ENCODE measurements at places on chromosomes 12 and 14.

DNA sequence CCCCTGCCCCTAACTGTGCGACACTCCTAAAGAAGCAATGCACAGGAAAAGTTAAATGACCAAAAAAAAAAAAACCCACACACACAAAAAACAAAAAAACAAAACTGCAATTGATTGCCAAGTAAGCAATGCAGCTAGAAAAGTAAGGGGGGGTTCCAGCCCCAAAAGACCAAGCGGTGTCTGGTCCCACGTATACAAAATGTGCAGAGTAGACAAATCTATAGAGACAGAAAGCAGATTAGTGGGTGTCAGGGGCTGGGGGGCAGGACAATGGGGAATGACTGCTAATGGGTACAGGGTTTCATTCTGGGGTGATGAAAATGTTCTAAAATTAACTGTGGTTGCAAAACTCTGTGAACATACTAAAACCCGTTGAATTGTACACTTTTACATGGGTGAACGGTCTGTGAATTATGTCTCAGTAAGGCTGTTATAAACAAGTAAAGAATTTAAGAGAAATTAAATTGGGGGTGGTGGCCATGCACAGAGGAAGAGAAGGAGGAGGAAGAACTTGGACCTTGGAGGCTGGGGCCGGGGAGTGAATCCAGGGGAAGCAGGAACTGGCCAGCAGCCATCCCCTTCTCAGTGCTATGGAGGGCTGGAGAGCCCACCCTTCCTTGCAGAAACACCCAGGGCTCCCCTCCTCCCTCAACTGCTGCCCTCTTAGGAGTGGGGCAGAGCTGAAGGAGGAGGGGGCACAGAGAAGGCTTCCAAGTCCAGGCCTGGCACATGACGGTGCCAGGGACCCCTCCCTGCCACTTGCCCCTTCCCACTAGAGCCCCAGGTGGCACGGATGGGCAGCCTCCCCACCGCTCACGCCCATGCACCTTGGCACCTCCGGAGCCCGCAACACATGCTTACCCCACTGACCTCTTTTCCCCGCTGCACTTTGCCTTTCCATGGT is 45.4 kb downstream of the KDM2B start:
- no peak for DNase-seq

DNA sequence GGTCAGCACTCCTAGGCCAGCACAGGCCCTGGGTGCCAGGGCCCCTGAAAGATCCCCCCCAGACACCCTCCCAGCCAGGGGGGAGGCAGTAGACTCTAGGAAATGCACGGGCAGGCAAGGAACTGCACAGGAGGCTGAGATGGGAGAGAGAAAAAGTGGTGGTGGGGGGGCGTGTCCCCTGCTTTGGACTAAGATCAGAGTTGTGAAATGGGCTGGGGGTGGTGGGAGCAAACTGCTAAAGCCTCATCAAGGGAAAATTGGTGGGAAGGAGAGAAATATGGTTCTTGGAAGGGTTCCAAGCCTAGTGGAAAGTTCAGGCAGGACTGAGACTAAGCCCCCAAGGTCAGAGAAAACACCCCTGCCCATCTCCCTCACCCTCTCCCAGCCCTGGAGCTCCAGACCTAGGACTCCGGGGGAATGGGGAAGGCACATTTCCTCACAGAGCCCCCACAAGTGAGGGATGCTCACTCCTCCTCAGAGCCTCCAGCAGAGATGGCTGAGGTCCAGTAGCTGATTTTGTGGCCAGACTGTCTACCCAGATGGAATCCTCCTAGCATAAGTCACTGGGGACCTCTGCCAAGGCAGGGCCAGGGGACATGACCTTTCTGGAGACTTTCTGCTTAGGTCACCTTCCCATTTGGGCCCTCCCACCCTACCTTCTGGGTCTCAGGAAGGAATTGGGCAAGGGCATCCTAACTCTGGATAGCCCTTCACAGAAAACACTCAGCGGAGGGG is 29.8 kb downstream of the FIGNL2 start:
- peak; percentile 80 for DNase-seq

GRCh38 chr14:101173698-101174521 is 270.4 kb upstream of the RTL1 start:
- no peak for DNase-seq

DNA sequence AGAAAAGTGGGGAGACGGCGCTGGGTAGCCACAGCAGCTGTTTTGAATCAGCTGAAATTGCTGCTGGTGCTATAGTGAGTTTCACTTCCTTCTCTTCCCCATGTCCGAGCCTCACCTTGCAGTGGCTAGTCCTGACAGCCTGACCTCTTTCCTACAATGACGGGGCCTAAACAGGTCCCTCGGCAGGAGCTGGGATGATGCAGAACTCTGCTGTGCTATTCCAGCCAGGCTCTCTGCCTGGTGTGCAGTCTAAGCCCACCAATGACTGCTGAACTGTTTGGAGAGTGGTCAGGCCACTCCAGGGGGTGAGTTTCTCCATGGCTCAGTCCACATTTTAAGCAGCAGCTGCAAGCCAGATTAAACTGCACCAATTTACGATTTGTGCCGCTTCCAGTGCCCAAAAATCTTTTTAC is 207.3 kb downstream of the TTC7B start:
- DNase-seq: no peak

DNA sequence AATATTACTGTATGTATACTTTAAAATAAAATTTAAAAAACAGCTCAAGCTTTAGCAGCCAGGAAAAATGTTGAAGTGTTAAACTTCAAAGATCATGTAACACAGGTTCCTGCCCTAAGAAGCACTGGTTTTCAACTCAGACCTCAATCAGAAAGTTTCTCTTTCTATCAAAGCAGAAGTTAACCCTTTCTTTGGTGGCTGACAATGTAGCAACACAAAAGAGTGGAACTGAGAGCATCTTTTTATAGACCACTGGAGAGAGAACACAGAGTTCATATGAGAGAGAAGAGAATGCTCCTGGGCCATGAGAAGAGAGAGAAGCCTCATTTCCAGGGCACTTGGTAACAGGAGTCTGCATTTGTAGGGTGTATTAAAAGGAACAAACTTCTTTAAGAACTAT is 42.2 kb upstream of the KTN1 start:
- DNase-seq: no peak

DNA sequence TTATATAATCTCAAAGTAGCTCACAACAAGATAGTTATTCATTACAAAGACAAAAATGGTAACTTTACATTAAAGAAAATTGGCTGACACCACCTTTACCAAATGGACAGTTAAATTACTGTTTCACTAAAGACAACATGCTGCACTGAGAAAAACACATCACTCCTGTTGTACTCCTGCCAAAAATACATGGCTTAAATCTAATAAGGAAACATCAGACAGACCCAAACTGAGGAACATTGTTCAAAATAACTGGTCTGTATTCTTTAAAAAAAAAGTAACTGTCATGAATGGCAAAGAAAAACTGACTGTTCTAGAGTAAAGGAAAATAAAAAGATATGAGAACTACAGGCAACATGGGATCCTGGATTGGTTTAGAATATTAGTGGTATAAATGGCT is 151.3 kb upstream of the DCN start:
- DNase-seq: no peak

DNA sequence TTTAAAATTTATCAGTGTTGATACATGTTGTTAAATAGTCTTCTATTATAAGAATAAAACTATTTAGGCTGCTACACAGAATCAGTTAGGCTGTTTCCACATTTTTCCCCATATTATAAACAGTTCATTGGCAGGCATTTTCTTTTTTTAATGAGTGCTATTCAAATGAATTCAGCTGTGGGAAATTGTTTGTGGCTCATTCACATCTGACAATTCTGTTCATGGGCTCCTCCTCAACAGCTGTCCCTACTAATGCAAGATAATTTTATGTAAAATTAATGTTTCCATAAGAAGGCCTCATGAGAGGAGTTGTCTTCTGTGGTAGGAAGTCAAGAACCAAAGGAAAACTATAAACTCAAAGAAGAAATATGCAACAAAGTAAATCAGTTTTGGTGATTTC is 218.0 kb downstream of the PPFIA2 start:
- DNase-seq: no peak

DNA sequence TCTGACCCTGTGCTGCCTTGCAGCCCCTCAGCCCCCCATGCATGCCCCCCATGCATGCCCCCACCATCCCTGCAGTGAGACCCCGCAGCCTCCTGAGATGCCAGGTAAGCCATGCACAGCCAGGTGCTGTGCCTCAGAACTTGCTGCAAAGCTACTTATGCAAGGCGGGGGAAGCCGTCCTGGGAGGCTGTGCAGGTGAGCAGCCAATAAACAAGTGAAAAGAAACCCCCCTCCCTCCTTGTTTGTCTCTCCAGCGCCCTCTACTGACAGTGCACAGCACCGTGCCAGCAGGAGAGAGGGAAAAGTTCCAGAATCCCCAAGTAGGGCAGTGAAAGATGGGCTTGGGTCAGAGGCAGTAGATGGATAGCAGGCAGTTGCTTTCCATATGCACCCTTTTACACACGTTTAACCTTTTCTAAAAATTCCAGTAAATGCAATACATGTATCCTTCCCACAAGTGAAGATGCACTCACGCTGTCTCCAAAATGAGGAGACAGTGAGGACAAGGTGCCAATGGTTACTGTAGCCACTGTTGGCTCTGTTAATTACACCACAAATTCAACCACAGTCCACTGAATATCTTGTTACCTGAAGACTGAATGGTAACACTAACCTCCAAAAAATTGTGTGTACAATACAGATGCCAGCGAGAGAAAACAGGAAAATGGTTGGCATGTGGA is 18.0 kb downstream of the TNFAIP2 start:
- no peak for DNase-seq

DNA sequence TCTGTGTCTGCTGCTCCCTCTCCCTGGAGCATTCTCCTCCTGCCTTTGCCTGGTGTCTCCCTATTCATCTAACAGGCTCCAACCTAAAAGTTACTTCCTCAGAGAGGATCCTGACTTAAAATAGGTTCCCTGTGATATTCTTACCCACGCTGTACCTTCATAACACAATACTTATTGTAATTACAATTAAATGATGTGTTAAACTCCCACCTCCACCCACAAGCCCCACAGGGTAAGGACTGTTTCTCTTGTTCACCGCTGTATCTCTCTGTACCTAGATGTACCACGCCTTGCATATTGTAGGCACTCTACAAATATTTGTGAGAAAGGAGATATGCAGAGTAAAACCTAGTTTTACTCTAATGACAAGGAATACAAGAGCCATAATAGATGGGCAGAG is 5.0 kb downstream of the HEBP1 start:
- DNase-seq: no peak

DNA sequence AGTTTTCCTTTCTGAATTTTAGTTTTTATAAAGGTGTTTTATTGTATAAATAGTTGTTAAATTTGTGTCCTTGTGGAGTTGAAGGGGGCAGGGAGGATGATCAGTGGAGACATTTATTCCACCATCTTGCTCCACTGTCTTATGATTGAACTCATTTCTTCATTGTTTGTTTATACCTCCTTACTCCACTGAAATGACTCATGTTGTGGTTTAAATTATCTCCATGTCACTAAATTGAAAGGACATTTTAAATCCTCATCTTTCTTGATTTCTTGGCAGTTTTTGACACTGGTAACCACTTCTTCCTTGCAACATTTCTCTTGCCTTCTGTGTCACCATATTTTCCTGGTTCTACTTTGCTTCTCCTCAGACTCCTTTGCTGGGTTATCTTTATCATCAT is 23.6 kb upstream of the FERMT2 start:
- DNase-seq: no peak

- no peak for DNase-seq
These were observed 17.0 kb upstream of the BCL7A start for GRCh38 chr12:122004633-122005071.
